ENCODE measurements at places on chromosomes 16 and 17. TPM values are rescaled to one million over a fixed set of nuclear protein-coding genes. Genes with fewer than 3 reads are reported as not detected.
A peak's percentile ranks its signal among the peaks of the same experiment; 100 is the strongest.

- no peak for DNase-seq
Measured at GRCh38 chr17:8436844-8437171, 1.1 kb downstream of the NDEL1 start.

QPRT gene
- total RNA-seq: 51.9 TPM

DNA sequence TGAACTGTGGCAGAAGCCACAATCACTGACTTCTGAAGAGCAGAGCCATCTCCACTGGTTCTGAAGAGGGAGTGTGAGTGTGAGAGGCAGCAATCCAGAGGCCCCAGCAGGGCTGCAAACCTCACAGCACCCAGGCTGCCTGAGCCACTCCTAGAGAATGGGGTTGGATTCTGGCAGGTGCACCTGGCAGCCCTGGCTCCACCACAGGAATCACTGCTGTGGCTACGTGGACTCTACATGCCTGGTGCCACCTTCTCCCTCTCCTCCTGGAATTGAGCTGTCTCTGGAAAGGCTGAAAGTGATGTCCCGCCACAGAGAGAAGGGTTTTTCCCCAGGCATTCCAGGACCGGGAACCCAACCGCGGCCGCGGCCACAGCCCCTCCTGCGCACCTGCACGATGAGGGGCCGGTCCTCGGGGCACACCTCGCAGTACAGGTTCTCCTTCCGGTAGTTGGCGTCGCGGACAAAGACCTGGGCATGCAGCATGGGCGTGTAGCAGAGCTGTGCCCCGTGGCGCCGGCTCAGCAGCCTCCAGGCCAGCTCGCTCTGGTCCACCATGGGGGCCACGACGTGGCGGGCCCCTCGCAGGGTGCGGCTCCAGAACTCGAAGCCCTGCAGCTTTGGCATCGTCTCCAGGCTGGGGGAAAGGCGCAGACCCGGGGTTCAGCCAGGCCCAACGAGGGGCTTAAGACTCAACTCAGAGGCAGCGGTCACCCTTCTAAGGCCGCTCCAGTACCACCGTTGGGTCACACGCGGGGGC is 991 bp downstream of the DUS1L start:
- no peak for DNase-seq

ATXN2L gene
- 68.3 TPM for total RNA-seq

CCL17 gene
- not detected for total RNA-seq

CHD3 gene
- total RNA-seq: 101 TPM

GPT2 gene
- total RNA-seq: 17.2 TPM

KRT13 gene
- not detected for total RNA-seq

GRCh38 chr17:76887802-76888201 is 19.6 kb downstream of the MGAT5B start:
- no peak for DNase-seq

DNA sequence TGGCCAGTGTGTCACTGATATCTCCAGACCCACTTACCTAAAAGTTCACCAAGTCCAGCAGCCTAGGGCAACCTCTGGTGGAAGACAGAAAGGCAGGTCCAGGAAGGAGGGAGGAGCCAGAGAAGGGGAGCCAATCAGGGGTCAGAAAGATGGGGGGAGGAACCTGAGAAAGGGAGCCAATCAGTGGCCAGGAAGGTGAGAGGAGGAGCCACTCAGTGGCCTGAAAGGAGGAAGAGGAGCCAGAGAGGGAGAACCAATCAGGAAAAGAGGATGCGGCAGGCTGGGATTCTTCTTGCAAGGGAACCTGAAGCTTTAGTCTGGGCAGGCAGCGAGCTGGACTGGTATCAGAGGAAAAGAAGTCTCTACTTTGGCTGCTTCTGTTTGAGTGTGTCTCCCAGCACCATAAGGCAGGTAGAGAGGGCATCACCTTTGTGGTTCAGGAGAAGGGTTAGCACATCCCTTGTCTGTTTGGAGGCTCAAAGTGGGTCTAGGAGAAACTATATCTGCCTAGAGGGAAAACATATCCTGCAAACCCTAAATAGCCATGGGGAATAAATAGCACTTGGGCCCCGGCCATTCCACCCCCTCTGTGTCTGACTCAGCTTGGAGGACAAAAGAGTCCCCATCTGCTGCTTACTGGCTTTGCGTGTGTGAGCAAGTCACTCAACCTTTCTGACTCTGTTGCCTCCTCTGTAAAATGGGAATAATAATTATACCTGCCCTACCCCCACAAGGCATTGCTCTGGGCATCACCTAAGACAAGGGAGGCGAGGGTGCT is 43.4 kb upstream of the CRHR1 start:
- DNase-seq: peak; percentile 71

DNA sequence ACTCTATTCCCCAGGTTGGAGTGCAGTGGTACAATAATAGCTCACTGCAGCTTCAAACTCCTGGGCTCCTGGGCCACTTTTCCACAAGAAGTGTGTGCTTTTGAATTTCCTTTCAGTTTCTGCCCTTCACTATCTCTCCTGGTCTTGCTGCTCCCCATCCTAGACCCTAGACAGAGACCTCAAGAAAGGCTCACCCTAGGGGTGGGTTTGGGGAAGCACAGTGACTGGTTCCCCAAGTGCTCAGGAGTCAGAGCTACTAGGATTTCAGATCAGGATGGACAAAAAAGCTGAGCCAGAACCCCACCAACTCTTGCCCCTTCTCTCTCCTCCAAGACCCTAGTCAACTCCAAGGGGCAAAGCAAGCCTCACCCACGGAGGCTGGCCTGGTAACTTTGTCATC is 1.6 kb upstream of the SEBOX start:
- no peak for DNase-seq

- peak; percentile 95 for DNase-seq
Measured at GRCh38 chr16:15642557-15643047, 352 bp downstream of the MARF1 start.

- DNase-seq: no peak
Measured at GRCh38 chr16:46996391-46996790, 22.9 kb upstream of the DNAJA2 start.

GRCh38 chr17:627051-627450 is 87.6 kb downstream of the VPS53 start:
- DNase-seq: no peak

LDAF1 gene
- total RNA-seq: 6.8 TPM

- no peak for DNase-seq
Measured at GRCh38 chr16:67190041-67190440, at the start of gene EXOC3L1. Gene EXOC3L1 (minus strand): TSS chr16:67190136. CDS start chr16:67189676, 460 bp downstream.

PROCA1 gene
- total RNA-seq: 5.4 TPM

HES7 gene
- 0.79 TPM for total RNA-seq

DNA sequence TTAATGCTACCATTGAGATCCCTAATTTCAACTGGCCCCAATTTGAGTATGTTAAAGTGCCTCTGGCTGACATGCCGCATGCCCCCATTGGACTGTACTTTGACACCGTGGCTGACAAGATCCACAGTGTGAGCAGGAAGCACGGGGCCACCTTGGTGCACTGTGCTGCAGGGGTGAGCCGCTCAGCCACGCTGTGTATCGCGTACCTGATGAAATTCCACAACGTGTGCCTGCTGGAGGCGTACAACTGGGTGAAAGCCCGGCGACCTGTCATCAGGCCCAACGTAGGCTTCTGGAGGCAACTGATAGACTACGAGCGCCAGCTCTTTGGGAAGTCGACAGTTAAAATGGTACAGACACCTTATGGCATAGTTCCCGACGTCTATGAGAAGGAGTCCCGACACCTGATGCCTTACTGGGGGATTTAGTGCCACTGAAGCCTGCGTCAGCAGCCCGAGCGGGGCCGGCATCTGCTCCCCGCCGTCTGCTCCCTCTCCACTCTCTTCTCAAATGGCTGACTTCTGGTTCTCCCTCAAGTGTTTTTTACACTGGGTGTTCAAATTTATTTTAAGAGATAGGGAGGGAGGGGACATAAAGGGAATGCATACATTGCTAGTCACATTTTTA is 22.9 kb downstream of the DUSP14 start:
- DNase-seq: no peak

DNA sequence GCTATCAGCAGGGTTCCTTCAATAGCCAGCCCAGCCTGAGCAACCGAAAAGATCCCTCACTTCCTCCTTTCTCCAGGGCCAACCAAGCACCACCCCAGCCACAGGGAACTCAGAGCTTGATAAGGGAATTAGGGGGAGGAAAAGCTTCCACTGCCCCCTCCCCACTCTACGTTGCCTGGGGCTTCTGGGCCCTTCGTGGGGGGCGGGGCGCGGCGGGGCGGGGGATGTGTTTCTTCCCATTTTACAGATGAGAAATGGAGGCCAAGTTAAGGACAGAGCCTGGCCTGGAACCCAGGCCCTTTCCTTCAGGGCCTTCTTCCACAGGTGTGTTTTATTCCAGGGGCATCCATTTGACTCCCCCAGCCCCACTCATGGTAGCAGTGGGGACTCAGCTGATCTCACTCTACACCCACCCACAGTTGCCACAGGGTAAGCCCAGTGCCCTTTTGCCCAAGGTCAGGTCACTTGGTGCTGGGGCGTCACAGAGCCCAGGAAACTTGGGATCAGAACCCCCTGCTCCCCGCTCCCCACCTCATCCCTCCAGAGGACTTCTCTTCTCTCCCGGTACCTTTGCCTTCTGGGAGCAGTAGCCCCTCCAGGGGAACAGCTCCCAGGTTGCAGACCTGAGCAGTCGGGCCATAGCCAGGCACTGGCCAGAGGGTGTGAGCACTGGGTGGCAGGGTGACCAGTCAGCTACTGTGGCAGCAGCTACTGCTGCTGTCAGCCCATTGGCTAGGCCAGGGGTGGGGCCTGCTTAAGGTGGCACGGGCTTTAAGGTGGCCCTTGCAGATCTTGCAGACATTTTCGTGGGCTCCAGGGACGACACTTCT is at the start of gene LDHD:
LDHD (minus strand) TSS at position 700 of the 830 bp plus-strand sequence; CDS start at position 640, 60 bp downstream.
- DNase-seq: peak; percentile 50

DNA sequence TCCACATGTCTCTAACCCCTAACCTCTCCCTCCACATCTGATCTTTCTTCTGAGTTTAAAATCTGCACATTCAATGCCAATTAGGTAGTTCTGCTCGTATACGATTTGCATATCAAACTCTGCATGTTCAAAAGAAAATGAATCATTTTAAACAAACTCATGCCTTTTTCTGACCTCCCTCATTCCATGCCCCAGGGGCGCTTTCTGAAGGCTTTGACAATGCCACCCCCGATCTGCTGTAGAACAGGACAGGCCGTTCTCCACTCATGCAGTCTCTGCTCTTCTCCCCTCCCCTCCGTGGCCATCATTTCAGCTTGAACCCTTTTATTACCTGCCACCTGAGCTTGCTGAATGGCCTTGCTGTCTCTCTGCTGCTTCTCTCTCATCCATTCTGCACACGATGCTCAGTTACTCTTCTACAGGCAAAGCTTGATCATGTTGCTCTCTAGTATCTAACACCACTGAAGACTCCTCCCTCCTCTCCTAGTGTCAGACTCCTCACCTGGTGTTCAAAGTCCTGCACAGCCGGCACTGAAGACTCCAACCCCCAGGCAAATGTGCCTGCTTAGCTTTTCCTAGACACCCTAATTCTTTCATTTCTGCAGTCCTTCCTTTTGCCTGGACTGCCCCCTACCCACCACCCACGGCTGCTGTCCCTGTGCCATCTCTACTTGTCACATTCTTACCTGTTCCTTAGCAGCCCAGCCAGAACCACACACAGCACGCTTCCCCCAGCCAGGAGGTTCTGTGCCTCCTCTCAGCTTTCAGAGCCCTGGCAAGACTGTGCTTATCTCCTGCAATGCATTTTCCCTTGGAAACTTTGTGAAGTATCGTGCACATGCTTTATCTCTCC is 6.2 kb downstream of the TMEM238L start:
- DNase-seq: no peak

ABHD15 gene
- 16.2 TPM for total RNA-seq

GRCh38 chr16:66275775-66276428 is 90.6 kb upstream of the CDH5 start:
- DNase-seq: peak; percentile 68

DNA sequence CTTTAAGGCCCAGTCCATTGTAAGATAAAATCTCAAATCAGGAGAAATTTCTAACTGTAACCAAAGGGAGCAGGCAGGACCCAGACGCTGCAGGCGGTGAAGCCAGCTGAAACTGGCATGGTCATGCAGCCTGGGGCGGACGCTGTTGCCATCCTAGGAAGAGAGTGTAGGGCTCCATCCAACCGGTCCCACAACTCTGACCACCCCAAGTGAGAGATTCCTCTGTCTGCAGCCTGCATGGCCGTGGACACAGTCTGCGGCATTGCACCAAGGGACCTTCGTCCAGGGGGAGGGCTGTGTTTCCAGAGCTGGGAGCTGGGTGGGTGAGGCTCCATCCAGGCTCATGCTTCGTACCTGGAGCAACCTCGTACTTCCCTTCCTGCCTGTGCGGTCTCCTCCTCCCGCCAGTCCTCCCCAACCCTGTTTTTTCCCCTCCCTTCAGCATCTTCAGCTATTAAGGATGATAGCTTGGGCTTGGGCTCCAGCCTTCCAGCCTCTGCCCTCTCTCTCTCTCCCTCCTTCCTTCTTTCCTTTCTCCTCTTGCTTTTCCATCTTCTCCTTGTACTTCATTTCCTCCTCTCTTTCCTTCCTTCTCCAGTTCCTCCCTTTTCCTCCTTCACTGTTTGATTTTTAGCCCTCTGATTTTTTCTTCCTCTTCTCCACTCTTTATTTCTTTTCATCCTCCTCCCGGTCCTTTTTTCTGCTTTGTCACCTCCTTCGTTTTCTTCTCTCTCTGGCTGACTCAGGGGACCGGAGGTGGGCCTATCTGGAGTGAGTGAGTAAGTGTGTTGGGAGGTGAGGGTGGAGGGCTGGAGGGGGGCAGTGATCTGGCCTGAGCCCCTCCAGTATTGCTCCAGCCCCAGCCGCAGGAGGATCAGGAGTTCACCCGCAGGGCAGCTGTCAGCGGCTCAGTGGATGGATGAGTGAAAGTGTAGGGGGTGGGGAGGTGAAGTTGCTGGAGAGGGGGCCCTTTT is 17.0 kb upstream of the LHX1 start:
- DNase-seq: peak; percentile 32

CMTM2 gene
- total RNA-seq: 5.4 TPM

PRSS21 gene
- total RNA-seq: not detected

CUEDC1 gene
- 14.4 TPM for total RNA-seq

SCARF1 gene
- 0.06 TPM for total RNA-seq

- DNase-seq: no peak
Measured at GRCh38 chr16:15694499-15694898, 44.5 kb downstream of the NDE1 start.

DNA sequence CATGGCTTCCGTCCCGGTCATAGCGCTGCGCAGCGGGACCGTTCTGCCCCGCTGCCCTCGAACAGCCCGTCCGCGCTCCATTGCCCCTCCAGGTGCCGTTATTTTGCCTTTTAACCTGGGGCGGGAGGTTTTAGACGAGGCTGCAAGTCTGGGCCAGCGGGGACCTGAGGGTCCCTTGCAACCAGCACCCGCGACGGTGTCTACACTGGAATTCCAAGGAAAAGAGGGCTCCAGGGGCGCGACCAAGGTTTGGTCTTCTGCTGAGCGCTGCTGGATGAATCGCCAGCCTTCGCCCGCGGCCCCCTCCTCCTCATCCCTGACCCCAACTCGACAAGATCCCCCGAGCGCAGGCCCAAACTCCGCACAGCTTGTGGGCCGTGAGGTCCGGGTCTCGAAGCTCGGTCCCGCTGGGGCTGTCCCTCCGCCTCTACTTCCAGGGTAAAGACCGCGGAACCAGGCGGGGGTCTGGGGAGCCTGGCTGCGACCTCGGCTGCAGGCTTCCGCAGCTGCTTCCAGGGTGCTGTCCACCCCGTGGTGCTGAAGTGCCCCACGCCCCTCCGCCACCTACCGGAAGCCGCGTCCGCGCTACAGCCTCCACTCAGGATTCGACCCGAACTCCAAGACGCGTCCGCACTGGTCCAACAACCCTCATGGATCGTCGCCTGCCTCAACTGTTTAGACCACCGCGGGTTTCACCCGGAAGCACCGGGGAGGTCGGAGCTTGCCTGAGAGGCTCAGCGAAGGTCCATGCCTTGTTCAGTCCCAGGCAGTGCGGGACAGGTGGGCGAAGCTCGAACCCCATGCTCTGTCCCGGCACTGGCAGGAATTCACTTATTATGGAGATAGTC is 10.1 kb upstream of the CA4 start:
- DNase-seq: peak; percentile 34

GRCh38 chr17:32152130-32152529 is 9.8 kb downstream of the RHOT1 start:
- no peak for DNase-seq

ASIC2 gene
- not detected for total RNA-seq

CACNG3 gene
- total RNA-seq: 0.02 TPM

Measured in SJCRH30 (cell line).